ENCODE measurements at places on chromosomes 4 and X.

GRCh38 chrX:21581479-21581878, 76.7 kb downstream of the KLHL34 start:
- no peak for DNase-seq

DNA sequence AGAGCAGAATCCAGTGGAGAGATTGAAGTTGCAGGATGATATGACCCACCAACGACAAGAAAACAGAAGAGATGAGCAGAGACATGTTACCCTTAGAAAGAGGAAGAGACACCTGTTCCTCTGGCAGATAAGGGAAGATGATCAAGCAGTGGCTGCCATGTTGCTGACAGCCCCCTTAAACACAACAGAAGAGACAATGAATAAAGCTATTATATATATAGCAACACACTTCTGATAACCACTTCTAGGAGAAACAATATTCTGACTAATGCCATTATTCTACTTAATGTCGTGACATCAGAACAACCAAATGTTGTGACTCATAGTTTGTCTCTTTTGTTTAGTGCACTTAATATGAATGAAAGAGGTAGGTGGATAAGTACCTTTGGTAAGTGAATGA, 44.9 kb downstream of the SH3RF1 start:
- no peak for DNase-seq

GRCh38 chr4:144499777-144500176, 146.2 kb upstream of the HHIP start:
- DNase-seq: no peak

- DNase-seq: no peak
Observed at GRCh38 chr4:176824645-176825366, 32.1 kb upstream of the VEGFC start.

DNA sequence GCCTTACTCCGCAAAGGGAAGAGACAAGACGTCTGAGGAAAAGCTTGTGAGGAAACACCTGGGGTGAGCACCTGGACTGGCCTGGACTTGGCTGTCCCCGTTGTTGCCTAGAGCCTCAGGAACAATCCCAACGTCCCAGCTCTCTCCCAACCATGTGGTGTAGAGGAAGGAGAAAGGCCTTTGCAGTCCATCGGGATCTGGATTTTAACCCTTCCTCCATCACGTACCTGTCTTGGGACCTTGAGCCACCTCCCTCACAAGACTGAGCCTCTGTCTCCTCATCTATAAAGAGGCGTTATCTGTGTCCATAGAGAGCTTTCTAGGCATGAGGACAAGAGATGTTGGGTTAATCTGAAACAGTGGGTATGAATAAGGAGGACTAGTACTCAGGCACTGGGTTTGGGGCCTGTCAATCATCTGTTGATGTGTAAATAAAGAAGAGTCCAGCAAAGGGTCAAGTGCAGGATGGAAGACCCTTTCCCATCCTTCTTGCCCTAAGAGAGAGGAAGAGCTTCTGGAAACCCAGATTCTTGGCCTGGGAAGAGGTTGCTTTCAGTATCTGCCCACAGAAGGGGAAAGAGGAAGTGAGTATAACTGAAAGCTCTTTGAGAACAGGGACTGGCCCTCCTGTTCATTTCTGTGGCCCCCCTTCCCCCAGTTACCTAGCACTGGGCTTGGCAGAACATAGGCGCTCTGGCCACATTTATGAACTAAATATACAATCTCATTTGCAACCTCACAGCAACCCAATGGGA, 137.1 kb downstream of the PJA1 start:
- peak; percentile 37 for DNase-seq

- DNase-seq: no peak
Observed at GRCh38 chr4:76757418-76757939, 140.5 kb downstream of the SOWAHB start.

- no peak for DNase-seq
Observed at GRCh38 chr4:31272331-31273061, 552.3 kb downstream of the PCDH7 start.

DNA sequence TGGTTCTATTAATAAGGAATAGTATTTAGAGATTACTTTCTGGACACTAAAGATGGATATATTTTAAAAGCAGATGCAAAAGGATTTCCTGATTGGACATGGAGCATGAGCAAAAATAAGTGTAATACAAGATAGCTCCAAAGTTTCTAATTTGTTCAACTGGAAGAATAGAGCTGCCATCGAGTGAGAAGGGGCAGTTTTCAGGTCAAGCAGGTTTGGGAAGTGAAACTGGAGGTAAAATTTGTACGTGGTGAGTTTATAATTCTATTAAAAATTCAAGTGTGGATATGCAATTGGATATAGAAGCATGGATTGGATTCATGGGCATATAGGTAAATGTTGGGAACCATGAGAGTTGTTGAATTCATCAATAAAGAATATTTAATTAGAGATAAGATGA, 31.8 kb downstream of the PRDM8 start:
- DNase-seq: no peak

GRCh38 chrX:3371163-3371562, 24.7 kb upstream of the MXRA5 start:
- no peak for DNase-seq

- no peak for DNase-seq
Observed at GRCh38 chr4:81220271-81220670, 5.2 kb upstream of the PRKG2 start.

GRCh38 chr4:81214881-81215868, at the start of gene PRKG2:
TSS of gene PRKG2 (minus strand) at chr4:81215222. CDS start at chr4:81205047, 10,175 bp downstream.
- DNase-seq: peak; percentile 4

DNA sequence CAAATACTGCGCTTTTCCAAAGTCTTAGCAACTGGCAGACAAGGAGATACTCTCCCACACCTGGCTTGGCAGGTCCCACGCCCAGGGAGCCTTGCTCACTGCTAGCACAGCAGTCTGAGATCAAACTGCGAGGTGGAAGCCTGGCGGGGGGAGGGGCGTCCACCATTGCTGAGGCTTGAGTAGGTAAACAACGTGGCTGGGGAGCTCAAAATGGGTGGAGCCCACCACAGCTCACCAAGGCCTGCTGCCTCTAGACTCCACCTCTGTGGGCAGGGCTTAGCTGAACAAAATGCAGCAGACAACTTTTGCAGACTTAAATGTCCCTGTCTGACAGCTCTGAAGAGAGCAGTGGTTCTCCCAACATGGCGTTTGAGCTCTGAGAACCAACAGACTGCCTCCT, 23.0 kb upstream of the NFKB1 start:
- DNase-seq: no peak

DNA sequence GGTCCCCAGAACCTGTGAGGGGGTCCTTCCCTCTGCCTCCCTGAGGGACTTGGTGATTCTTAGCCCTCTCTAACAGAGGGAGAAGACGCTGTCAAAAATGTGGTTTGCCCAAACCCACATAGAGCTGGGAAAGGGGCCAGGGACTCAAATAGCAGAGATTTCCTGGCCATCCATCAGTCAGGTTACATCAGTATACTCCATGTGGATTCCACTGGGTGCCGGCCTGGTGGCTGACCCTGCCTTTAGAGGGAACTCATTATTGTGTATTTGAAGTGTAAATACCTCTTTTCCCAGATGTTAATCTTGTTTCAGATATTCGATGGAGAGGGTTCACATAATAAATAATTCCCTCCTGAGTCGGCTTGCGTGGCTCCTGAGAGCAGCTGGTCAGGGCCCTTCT, 130.3 kb downstream of the TBL1X start:
- DNase-seq: no peak

- peak; percentile 33 for DNase-seq
Observed at GRCh38 chr4:140152751-140153418, 1.1 kb downstream of the MAML3 start.

DNA sequence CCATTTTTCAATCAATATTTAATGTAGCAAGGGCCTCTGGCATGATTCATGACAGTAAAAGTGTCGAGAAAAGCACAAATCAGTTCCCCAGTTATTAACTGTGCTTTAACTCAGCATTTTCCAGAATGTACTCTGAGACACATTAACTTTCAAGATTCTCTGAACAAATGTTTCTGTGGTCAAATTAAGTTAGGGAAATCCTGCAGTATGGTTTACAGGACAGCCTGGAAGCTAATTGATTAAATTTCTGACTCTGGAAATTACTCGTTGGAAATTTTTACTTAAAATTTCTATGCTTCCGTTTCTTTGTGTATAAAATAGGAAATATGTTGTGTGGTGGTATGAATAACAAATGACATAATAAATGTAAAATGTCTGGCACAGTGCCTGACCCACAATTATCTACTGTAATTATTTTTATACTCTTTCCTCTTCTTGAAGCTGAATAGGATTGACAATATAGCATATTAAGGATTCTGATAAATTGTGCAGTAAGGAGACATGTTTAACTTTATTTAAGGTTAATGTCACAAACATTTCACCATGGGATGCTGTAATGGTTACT, 33.7 kb downstream of the STK32B start:
- DNase-seq: no peak

DNA sequence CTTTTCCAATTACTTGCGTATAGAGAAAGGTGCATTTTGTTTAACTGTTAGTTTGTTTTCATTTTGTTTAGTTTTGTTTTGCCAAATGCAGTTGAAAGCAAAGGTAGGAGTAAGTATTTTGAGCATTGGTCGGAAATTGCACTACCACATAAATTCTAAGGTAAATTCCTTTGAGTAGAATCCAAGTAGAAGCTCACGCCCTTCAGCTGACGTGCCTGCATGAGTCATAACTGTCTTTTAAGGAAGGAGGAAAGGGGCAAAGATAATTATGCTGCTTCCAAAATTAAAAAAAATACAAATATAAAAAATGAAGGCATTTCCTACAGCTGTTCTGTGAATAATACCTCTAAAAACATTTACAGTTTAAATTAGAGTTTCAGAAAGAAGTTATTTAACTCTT, 110.2 kb upstream of the MYOZ2 start:
- DNase-seq: no peak

GRCh38 chr4:158316264-158316663, 106.0 kb downstream of the TMEM144 start:
- DNase-seq: no peak

GRCh38 chr4:15428611-15429010, 778 bp downstream of the C1QTNF7 start:
- DNase-seq: no peak

DNA sequence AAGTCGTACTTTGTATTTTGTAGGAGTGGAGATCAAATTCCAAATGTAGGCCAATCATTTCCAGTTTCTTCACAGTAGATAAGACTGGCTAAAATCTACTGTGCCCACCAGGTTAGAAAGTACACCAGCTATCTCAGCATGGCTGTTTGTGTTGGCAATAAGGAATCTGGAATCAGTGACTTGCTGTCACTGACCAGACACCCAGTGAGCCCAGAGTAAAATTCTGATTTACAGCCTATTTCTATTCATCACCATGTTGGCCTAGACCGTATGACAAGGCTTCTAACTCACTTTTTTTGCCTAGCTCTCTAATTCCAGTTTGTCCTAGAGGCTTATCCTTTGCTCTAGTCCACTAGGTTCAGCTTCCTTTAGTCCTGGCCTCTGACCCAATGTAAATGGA, 25.4 kb downstream of the SMIM43 start:
- no peak for DNase-seq

GRCh38 chr4:25809996-25810395, 52.8 kb downstream of the SEL1L3 start:
- no peak for DNase-seq

DNA sequence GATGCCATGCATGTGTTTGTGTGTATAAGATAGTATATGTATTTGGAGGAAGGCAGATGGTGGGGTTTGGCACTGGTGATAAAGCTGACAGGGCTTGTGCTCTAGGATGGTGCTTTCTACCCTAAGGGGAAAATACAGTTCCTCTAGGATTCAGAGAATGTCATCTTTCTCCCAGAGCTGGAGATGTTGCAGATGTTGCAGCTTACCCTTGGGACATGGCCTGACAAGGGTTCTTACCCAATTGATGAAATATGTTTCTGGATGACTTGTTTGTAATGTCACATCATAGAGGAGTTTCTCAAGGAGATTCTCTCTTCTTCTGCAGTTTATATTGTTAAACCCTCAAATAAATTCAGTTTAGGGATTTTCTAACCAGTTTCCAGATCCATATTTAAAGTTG, 52.5 kb upstream of the PITX2 start:
- no peak for DNase-seq

DNA sequence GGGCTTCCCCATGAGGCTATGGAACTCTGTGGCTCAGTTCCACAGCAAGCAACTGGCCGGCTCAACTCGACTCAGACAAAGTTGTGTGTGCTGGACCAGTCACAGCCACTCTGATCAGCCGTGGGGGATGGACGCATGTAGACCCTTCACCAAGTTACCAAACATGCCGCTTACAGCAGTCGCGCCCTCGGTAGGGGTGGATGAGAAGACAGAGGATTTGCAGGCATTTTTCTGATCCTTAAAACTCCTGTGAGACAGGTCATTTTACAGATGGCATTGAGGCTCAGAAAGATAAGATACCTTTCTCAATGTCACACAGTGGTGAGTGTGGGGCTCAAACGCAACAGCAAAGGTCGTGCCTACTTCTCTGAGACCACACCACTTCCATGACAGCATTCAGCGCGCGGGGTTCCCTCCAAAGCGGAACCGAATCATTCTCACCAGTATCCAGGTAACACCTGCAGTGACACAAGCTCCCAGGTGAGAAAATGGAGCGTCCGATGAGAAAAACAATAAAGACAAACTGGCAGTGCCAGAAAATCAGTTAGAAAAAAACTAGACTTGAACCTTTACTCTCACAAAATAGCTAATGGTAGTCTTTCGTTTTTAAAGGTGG, 83.6 kb downstream of the RELL1 start:
- no peak for DNase-seq

Data from GM06990 (cell line).